ENCODE measurements at places on chromosomes 1 and 21. TPM values are rescaled to one million over a fixed set of nuclear protein-coding genes. Genes with fewer than 3 reads are reported as not detected.

DNA sequence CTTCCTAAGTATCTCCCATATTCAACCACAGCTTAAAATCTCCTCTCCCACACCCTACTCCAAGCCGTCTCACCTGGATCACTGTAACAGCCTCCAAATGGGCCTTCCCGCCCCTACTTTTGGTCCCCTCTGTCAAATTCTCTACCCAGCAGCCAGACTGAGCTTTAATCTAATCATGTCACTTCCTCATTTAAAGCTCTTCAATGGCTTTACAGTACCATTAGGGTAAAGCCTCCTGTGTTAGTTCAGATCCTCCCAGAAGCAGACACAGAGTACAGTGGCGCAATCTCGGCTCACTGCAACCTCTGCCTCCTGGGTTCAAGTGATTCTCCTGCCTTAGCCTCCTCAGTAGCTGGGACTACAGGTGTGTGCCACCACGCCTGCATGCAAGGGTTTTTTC, 46.8 kb upstream of the PSEN2 start:
- no peak for DNase-seq

DNA sequence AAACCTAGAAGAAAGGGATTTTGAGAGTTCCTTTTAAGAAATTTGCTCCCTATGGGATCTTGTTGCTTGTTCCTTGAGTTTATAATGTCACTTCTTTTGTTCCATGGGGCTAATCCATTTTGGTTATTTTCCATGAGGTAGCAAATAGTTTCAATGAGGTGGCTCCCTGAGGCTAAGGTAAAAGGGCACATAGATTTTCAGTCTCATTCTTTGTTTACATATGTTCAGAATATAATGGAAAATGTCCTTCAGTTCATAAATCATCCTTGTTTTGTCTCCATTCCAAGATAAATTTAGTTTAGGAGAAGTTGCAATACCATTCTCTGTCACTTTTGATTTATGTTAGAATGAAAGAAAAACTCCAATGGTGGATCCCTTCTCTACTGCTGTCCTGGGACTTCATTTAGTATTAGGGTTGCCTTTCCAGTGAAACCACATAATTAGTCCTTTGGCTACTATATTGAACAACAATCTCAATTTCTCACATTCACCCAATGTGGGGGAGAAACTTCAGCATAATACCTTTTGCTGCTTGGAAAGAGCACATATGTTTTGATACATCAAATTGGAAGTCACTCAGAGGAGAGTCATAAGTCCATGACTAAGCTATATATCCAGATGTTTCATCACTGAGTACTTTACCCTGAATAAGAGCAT, 80.9 kb upstream of the ADAMTS5 start:
- DNase-seq = no peak

DNA sequence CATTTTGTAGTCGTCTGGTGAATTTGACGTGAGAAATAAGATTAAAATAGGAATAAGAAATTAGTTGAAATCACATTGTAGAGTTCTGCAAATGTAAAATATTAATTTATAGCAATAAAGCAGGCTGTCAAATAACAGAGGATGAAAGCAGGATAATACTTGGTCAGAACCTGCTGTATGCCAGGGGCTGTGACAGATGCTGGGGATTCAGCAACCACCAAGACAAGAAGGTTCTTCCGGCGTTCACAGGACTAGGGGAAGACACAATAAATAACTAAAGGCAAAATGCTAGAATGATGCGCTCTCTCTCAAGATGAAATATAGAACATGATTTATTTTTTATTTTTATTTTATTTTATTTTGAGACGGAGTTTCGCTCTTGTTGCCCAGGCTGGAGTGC, 6.8 kb upstream of the PARK7 start:
- no peak for DNase-seq

DCST2 gene
- total RNA-seq = 0.11 TPM

GRCh38 chr1:30476476-30476875, 246.9 kb downstream of the MATN1 start:
- no peak for DNase-seq

OR2T35 gene
- total RNA-seq = not detected

GRCh38 chr1:16151196-16151994, 4.5 kb downstream of the EPHA2 start:
- no peak for DNase-seq

DNA sequence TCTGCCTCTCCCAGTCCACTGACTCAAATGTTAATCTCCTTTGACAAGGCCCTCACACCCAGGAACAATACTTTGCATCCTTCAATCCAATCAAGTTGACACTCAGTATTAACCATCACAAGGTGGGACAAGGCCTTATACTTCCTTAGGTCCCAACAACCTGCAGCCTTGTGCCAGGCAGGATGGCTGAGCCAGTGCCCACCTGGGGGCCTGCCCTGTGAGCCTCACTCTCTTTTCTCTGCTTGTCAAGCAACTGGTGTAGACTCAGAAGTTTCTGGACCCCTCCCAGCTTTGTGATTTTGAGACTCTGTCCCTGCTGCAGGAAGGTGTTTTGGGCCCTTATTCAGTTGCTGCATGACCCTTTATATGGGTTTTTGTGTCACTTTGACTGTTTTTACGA, 310.0 kb upstream of the C1orf174 start:
- DNase-seq = peak; percentile 57

GRCh38 chr21:37987668-37988067, 71.4 kb upstream of the KCNJ6 start:
- DNase-seq = no peak

DNA sequence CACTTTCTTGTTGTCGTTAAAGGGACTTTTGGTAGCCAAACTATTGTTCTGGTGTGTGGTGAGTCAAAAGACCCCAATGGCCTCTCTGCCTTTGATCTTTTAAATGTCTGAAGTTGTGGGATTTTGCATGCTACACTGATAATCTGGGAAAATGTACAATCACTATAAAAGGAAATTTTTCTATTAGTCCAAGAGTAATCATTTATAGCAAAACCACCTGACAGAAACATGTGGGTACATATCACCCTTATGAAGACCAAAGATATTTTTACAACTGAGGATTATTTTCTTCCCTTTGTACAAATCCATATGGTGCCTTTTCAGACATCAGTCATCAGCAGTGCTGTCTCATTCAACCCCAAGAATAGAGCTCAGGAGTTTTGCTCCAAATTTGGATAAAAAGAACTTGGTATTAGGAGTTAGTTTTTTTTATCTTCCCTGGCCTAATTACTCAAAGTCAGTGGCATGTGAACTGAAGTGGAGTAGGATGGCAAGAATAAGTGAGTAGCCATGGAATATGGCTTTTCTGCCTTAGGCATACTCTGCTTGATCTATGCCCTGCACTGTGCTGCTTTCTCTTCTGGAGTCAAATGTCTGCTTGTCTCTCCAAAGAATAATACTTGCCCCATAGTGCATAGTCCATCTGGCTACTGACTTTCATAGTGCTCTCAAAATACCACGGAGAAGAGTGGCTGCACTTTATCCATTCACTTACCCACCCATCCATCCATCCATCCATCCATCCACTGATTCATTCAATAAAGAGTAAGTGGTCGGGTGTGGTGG, 13.5 kb downstream of the GREM2 start:
- no peak for DNase-seq

GRCh38 chr21:22062472-22063139, 1064.4 kb downstream of the NCAM2 start:
- no peak for DNase-seq

FBXO2 gene
- total RNA-seq = 5.7 TPM

GRCh38 chr1:178048883-178049282, 45.0 kb upstream of the RASAL2 start:
- DNase-seq = no peak
